ENCODE measurements at places on chromosomes 12 and 14. TPM values are rescaled to one million over a fixed set of nuclear protein-coding genes. Genes with fewer than 3 reads are reported as not detected.

- DNase-seq: no peak
These were observed 59.8 kb downstream of the WASHC4 start for GRCh38 chr12:105167346-105167745.

GRCh38 chr14:102196039-102196901 lies 56.6 kb downstream of the WDR20 start:
- no peak for DNase-seq

DNA sequence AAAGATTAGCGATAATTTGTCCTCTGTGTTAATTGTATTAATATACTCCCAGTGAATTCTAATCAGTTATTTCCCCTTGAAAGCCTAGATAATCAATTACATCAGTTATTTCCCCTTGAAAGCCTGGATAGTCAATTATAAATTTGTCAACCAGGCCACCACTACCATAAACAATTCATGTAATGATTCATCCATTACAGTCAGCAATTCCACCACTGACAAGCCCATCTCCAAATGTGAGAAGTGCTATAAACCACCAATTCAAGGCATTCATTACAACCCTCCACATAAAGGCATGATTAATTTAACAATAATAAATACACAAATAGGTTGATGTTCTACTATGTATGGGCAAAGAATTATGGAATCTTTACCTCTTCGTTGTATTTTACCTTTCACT lies 40.9 kb downstream of the INTS13 start:
- no peak for DNase-seq

DNA sequence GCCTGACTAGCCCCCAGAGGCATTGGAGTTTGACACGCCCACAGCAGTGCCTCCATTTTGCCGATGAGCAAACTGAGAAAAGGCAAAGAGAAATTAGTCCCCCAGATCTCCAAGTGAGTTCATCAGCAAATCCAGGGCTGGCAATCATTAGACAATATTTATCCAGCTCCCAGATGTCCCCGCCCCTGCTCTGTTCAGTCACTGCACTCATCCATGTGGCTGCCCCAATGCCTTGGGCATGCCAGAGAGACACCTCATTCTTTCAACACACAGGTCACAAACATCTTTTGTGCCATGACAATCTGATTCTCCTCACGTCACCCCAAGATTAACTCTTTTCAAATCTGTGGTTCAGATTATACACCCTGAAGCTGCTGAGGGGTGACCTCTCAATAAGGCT lies 43.5 kb downstream of the DPF3 start:
- no peak for DNase-seq

DNA sequence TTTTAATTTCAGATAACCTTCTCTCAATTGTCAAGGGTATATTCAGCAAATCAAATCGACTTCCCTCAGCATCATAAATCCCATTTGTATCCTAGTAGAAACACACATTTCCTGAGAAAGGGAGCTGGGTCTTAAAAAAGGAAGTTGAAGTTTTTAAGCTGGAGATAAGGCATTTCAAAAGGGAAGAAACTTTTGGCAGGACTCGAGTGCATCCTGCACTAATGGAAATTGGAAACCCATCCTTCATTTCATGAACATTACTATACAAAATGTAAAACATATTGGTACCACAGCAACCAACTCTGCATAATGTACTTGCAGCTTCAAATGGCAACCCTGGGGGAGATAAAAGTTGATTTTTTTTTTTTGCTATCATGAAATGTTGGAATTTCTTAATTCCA lies 23.7 kb upstream of the TMCC3 start:
- peak; percentile 30 for DNase-seq

- DNase-seq: no peak
These were observed 53.9 kb downstream of the ETV6 start for GRCh38 chr12:11703378-11703777.

- no peak for DNase-seq
These were observed 615.1 kb downstream of the NRXN3 start for GRCh38 chr14:78785265-78785664.

GRCh38 chr12:1977109-1977508 lies 27.1 kb downstream of the DCP1B start:
- no peak for DNase-seq

GRCh38 chr12:107145397-107145796 lies 52.0 kb upstream of the CRY1 start:
- no peak for DNase-seq

DNA sequence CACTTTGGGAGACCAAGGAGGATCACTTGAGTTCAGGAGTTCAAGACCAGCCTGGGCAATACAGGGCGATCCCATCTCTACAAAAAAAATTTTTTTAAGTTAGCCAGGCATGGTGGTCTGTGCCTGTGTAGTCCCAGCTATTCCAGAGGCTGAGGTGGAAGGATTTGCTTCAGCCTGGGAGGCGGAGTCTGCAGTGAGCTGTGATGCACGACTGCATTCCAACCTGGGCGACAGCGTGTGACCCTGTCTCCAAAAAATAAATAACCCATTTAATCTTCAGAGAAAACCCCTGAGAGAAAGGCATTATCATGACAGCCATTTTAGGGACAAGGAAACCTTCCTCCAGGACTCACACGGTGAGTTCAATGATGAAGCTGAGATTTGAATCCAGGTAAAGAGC lies 3.7 kb upstream of the FKBP4 start:
- DNase-seq: no peak

GRCh38 chr14:102902086-102902485 lies 20.4 kb upstream of the AMN start:
- DNase-seq: no peak

GRCh38 chr12:92466391-92467305 lies 236.1 kb upstream of the PLEKHG7 start:
- DNase-seq: no peak

GRCh38 chr12:71584356-71584755 lies 79.3 kb downstream of the ZFC3H1 start:
- no peak for DNase-seq

Gene SIX4
- 7.0 TPM for polyA plus RNA-seq

Gene FAM90A1
- 2.7 TPM for polyA plus RNA-seq

Gene OR6C74
- polyA plus RNA-seq: not detected

Gene TAS2R46
- polyA plus RNA-seq: 0.19 TPM

Gene CRY1
- polyA plus RNA-seq: 28.7 TPM

Gene TM7SF3
- 82.7 TPM for polyA plus RNA-seq

Gene HOXC5
- 3.6 TPM for polyA plus RNA-seq

Gene SUOX
- 53.3 TPM for polyA plus RNA-seq

Gene UNC79
- 1.5 TPM for polyA plus RNA-seq

Gene CLEC4C
- polyA plus RNA-seq: not detected

Gene IGF1
- 3.6 TPM for polyA plus RNA-seq

Gene ZDHHC22
- 0.64 TPM for polyA plus RNA-seq

All from renal pelvis (tissue), 12 donors.